ENCODE measurements at places on chromosomes 1 and 21.
A peak's percentile ranks its signal among the peaks of the same experiment; 100 is the strongest.

DNA sequence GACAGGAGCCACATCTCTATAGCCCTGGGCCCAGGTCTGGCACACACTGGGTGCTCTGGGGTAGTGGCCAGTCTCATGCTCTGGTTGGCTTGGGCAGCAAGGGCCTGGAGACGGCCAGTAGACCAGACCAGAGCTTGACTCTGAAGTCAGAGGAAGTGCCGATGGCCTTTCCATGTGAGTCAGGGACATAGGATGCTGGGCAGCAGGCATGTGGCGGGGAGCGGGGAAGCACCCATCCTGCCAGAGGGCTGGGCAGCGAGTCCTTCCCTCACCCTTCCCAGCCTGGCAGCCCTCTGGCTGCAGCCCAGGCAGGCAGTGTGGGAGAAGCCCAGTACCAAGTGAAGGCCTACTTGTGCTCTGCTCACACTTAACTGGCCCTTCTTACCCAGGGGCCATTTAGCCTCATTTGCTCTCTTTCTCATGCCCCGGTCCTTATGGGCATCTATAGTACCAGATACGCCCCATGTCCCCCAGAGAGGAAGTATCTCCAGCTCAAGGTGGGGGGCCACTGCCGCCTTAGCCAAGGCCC, 3.3 kb downstream of the GPR153 start:
- no peak for DNase-seq

DNA sequence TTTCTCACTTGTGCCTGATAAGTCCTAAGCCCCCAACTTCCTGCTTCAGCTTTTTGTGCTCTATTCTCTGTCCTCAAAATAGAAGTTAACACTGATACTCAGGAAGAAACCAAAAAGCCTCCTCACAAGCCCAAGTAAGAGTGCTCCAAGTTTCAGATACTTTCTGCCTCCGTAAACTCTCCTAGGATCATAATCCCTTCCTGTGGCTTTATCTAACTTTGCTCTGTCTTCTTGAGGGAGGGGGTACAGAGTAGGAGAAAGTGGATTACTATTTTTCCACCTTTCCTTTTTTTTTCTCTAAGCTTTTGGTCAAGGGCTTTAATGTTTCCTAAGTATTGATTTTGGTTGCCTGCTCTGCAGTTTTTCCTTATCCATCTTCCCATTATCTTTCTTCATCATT, 54.6 kb downstream of the DPH5 start:
- peak; percentile 12 for DNase-seq

GRCh38 chr1:210124736-210125135, 107.9 kb upstream of the SERTAD4 start:
- no peak for DNase-seq

DNA sequence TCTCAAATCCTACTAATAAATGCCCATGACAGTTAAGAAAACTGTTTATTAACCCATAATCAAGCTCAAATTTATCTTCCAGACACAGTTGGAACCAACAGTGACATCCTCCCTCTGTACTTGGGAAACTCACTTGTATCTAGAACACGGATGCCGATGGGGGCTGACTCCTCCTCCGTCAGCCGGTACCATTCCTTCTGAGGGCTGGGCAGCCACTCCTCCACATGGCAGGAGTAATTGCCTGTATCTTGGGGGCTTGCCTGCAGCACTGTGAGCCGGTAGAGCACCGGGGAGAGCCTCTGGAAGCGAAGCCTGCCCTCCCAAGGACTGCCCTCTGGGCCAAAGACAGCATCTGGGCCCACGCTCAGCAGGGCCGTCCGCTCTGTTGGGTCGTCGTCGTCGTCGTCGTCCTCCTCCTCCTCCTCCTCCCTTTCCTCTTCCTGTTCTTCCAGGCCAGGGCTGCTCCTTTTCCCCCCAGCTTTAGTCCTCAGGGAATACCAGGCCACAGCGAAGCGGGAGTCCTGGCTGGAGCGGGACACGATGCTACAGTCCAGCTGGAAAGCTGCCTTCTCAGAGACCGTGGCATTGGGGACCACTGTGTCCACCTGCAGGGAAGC, 8.5 kb upstream of the CD58 start:
- no peak for DNase-seq

DNA sequence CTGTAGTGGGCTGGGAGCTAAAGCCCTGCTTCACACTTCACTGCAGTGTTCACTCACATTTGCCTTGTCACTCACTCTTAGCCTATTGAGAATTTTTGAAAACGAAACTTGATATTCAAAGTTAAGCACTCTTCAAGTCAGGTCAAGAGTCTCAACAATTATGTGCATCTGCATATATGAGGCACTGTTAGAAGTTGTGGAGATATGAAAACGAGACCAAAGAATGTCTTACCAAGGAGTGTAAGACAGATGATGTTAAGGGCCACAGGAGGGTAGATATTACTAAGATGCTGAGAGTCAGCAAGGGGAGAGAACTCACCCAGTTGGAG, 64.7 kb upstream of the GJA8 start:
- peak; percentile 42 for DNase-seq

- DNase-seq = peak; percentile 14
Observed at GRCh38 chr1:83693427-83694126, 305.4 kb downstream of the TTLL7 start.

GRCh38 chr1:111192658-111193519, 7.6 kb downstream of the DENND2D start:
- DNase-seq = no peak

GRCh38 chr1:228366866-228367741, 39.5 kb downstream of the TRIM11 start:
- no peak for DNase-seq

DNA sequence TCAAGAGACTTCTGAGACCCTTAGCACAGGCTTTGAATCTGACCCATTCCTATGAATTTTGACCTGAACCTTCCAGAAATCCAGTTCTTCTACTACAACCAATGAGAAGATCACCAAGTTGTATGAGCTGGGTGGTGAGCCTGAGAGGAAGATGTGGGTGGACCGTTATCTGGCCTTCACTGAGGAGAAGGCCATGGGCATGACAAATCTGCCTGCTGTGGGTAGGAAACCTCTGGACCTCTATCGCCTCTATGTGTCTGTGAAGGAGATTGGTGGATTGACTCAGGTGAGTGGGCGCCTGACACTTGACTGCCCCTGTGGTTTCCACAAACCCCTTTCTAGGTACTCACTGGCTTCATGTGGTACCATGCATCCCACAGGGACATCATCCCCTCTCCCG, 20.0 kb upstream of the PIGV start:
- no peak for DNase-seq

- peak; percentile 95 for DNase-seq
Observed at GRCh38 chr1:149885339-149886120, 13.8 kb upstream of the BOLA1 start.

DNA sequence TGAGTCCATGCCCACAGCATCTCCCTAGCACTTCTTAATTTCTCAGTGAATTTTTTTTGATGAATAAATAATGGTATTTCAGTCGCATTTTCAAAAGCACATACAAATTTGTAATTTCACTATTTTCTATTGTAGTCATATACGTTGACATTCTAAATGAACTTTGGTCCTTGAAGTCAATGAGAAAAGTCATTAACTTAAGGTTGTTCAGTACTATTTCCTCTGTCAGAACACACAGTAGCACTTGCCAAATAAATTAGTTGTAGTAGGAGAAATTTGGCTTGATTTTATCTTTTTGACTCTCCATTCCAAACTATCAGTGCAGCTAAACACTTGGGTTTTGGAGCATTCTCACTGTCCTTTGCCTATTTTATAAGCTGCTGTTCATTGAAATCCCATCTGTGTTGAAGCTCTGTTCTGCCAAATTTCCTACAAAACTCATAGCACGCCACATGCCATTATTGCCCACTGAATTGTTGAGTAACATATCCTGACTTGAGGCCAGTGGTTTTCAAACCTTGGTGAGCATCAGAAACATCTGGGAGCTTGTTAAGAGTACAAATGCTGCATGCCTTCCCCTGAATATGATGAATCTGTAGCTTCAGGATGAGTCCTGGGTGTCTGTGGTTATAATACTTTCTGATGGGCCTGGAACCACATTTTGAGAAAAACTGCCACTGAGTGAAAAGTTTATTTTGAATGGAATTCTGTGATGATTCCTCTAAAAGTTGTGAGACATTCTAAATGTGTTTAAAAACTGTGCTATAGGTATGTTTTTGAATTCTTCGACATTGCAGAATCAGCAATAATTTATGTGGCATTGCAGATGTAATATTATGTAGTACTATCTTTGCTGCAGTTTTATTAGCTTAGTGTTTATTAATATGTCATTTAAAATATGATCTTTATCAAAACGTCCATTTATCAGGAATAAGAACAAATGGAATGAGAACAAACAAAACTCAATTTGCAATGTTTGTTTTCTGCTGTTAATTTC, 78.9 kb downstream of the DNM3 start:
- DNase-seq = no peak

DNA sequence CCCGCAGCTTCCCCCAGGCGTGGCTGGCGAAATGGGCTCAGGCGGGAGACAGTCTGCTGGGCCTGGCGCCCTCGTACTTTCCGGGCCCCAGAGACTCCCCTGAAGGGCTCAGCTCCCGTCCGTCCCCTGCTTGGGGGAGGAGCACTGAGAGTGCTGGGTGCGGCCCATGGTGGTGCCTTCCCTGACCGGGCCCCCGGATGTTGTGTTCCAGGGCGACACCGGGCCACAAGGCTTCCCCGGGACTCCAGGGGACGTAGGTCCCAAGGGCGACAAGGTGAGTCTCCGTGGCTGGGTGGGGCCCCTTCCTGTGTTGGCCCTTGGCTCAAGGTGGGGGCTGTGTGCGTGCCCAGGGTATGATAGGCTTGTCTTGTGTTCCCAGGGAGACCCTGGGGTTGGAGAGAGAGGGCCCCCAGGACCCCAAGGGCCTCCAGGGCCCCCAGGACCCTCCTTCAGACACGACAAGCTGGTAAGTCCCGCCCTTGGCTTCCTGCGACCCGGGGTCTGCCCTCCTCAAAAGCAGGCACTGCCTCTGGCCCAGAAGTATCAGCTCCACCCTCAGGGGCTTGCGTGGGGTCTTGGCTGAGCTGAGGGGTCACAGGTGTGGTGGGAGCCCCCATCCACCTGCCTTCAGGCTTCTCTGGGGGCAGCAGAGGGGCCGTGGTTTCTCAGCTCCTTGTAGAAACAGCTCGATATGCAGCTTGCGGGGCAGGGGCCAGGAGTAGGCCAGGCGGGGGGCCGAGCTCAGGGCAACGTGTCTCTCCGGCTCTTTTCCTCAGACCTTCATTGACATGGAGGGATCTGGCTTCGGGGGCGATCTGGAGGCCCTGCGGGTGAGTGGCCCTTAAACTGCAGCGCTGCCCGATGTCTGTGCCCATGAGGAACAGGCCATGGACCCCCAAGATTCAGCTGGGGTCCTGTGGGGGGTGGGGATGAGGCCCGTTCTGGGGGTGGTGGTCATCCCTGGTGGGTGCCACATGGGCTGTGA, 62.3 kb downstream of the SLC19A1 start:
- DNase-seq = no peak

DNA sequence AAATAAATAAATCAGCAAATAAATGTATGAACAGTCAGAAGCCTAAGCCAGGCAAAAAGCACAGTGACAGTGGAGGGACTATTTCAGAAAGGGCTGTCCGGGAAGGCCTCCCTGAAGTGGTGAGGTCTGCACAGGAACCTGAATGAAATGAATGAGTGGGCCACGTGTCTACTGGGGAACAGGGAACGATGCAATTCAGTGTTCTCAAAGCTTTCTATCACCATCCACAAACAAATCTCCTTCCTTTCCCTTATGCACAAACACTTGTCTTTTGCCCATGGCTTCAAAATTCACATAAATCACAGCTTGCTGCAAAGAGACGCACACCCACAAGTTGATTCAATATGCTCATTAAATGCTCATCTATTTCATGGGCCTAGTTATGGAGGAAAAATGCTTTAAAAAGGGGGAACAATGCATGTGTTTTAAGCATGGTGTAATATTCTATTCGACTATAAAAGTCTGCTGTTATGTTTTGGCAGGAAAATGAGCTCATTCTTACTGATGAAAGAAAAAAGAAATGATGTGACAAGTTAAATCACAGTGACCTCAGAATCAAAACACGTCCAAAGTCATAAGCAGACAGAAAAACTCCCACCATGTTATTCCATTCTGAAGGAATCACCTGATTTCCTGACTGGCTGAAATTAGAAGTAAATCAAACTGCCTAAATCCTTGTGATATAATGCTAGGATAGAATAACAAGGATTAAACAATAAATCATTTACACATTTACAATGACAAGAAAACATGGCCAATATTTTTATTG, 21.6 kb downstream of the URB1 start:
- DNase-seq = no peak

- peak; percentile 38 for DNase-seq
Observed at GRCh38 chr1:167197692-167198091, 23.0 kb upstream of the POU2F1 start.

DNA sequence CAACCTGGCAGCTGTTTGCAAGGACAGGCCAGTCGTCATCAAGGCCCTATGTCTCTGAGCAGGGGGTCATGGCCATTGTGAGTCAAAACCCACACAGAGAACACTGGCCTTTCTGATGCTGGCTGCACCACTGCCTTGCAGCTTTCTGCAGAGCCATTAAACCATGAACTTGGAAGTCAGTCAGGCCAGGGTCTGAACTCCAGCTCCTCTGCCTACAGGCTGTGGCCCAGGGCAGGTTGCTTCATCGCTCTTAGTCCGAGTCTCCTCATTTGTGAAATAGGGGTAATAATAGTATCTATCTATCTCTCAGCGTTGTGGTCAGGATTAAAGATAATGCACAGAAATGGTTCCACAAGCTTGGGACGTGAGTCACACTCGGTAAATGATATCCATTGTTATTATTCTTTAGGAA, 35.8 kb upstream of the HIVEP3 start:
- no peak for DNase-seq

DNA sequence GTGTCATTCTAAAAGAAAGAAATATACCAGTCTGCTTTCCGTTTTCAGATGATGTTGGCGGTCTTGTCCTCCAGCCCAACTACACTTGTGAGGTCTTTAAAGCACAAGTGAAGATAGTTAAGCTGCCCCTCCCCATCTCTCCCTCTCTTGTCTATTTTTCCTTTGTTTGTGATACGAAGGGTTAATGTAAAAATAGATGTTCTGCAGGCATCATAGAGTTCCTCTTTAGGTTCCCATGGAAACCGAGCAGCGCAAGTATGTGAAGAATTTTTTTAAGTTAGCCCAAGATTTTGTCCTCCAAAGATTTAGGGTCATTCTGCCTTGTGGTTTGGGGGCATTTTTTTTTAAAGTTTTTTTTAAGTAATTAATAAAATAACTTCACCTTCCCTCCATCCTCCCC, 232.4 kb upstream of the AJAP1 start:
- DNase-seq = no peak

DNA sequence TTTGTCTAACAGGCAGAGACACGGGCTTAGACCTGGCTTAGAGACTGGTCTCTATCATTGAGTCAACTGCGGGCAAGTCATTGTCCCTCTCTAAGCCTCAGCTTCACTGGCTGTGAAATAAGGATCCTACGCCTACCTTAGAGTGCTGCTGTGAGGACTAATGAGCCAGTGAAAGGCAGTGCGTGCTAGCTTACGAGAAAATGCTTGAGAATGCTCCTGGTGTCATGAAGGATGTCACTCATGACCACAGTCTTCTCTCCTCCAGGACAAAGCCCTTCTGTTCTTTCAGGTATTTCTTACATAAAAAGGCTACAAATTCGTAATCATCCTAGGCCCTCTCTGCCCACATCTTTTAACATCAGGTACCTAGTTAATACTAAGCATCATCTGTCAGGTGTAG, 16.5 kb upstream of the A3GALT2 start:
- no peak for DNase-seq
